ENCODE measurements at places on chromosomes 1 and 21.

GRCh38 chr1:182515556-182515955 lies 65.6 kb downstream of the RGSL1 start:
- no peak for DNase-seq

DNA sequence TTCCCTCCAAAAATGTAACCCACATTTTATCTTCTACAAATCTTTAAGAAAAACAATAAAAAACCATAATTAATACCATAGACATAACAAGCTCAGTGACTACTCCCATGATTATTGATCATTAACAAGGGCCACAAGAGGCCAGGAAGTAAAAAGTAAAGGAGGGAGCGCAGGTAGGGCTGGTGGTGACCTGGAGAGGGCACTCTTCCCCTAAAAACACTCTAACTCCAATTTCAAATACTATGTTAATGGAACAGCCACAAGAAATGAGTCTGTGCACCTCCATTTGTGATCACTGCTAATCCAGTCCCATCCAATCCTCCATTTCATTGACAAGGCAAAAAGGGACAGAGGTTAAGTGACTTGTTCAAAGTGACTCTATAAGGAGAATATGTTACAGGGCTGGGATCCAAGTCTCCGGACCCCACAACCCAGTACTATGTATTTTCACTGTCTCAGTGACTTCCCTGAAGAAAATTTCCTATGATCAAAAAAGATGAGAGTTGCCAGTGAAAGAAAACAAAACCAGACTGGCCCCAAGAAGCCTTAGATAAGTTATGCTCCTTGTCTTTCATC lies 41.2 kb upstream of the CFAP298 start:
- DNase-seq: no peak

GRCh38 chr1:192696082-192696481 lies 60.1 kb downstream of the RGS13 start:
- DNase-seq: no peak

DNA sequence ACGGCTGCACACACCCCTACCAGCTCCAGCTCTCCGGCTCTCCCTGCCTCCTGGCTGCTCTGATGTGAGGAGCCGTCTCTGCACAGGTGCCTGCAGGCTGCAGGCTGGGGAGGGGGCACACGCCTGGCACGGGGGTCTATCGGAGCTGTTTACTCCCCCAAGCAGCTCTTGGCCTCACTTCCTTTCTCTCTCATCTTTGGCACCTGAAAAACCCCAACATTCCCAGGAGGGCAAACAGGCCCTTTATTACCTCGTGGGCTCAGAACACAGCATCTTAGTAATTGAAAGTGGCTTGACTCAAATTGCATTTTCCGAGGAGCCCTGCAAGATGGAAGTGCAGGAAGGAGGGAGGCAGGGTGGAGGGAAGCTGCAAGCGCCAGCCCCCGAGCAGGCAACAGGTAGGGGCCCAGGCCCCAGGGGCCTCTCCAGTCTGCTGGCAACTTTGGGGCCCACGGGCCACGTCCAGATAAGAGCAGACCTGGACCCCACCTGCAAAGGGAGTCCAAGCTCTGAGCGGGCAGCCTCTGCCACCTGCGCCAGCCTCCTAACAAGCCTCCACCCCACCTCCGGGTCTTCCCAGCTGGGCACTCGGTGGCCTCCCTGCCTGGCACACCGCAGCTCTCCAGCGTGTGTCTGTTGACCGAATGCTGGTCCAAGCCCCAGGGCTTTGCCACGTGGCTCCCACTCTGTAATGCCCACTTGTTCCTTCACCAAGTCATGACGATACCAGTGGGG lies 263.6 kb upstream of the VAMP3 start:
- no peak for DNase-seq

DNA sequence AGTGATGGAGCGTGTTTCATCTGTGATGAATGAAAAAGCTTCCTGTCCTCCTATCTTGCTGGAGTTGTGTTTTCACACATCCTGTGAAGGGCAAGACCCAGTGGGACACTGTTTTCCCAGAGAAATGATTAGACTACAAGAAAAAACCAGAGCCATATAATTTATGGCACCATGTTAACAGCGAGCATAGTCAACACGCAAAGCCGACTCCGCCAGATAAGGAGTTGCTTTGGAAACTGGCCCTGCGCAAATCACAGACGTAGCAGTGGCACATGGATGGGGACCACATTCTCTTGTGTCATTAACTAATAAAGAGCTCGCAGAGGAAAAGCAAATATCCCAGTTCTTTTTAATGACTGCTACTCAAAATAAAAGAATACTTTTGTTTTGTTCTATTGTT lies 471.2 kb upstream of the RUNX1 start:
- DNase-seq: no peak

- no peak for DNase-seq
Measured at GRCh38 chr1:46522184-46522968, 29.1 kb downstream of the KNCN start.

GRCh38 chr21:46151261-46151988 lies 4.0 kb downstream of the FTCD start:
- no peak for DNase-seq

DNA sequence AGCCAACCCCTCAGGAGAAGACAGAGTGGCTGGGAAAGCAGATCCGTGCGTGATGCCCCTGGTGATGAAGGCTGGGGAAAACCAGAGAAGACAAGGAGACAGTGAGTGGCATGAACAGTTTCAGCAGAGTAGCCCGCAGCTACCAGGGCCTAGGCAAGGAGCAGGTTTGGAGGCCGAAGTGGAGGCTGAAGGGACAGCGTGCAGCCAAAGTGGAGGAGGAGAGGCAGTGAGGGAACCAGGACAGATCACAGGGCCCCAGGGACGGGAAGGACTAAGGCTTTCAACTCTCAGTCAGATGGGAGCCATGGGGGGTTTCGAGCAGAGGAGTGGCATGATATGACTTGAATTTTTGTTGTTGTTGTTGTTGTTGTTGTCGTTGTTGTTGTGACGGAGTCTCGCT lies 59.9 kb upstream of the SELENON start:
- no peak for DNase-seq

DNA sequence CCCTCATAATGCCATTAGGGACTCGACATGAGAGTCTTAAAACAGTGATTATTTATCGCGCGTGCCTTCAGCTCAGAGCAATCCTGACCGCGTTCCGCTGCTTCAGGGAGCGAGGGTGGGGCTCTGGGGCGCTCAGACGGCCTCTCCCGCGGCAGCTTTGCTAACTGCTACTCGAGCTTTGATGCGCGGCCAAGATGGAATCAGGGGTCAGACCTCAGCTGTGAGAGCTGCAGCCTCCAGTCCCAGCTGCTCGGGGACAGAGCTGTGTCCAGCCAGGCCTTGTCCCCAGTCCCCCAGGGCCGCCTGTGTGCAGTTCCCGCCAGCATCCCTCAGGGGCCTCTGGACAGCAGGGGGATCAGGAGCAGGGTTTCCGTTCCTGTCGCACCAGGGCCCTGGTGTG lies 104.6 kb upstream of the TTC34 start:
- DNase-seq: no peak

Measured in D721Med (cell line).